Tongue (tissue), 3 donors: ENCODE measurements at places on chromosomes 7 and 10. TPM values are rescaled to one million over a fixed set of nuclear protein-coding genes. Genes with fewer than 3 reads are reported as not detected.

CAV1 gene
- 248 TPM for total RNA-seq

ASZ1 gene
- total RNA-seq: not detected

KCNMA1 gene
- 34.3 TPM for total RNA-seq

TAS2R40 gene
- not detected for total RNA-seq

ZNF425 gene
- total RNA-seq: 4.7 TPM

LRMDA gene
- 6.3 TPM for total RNA-seq
